Neural crest cell (in vitro differentiated cells): ENCODE measurements at places on chromosomes 16 and 17. TPM values are rescaled to one million over a fixed set of nuclear protein-coding genes. Genes with fewer than 3 reads are reported as not detected.

SYNGR3 gene
- 2.1 and 2.2 TPM in 2 replicates for total RNA-seq

SRCAP gene
- 94.5 and 100.0 TPM in 2 replicates for total RNA-seq

MED9 gene
- total RNA-seq, result 20.5 and 22.2 TPM in 2 replicates

COX6A2 gene
- not detected in 2 replicates for total RNA-seq

- peaks cover 9% of the 10 kb centered on the region for H3K36me3 ChIP-seq
- no peak overlapping the region for H3K27ac ChIP-seq
- H3K27me3 ChIP-seq, result no peaks in the 10 kb centered on the region
- no peak for DNase-seq
- no peaks in the 10 kb centered on the region for H3K4me1 ChIP-seq
- H3K4me3 ChIP-seq, result no peak overlapping the region
Measured at GRCh38 chr16:47627721-47628120, 166.6 kb downstream of the PHKB start.

DNA sequence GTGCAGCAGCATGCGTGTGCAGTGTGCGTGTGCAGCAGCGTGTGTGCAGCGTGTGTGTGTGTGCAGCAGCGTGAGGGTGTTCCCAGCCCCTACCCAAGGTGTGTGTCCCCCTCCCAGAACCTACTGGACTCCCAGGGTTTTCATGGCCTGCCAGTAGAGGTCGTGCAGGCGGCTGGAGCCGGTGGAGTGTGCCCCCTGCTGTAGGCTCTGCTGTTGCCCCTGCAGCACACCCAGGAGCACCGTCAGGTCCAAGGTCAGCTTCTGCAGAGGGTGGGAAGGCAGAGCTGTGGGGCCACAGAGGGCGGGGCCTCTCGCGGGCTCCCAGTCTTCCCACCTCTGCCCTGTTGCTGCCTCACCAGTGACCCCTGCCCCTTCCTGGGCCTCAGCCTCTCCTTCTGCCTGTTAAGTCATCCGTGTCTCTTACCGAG, 14.9 kb downstream of the MYBBP1A start:
- no peaks in the 10 kb centered on the region for H3K36me3 ChIP-seq
- H3K27me3 ChIP-seq, result no peaks in the 10 kb centered on the region
- no peak for DNase-seq
- H3K27ac ChIP-seq, result no peak overlapping the region

DNA sequence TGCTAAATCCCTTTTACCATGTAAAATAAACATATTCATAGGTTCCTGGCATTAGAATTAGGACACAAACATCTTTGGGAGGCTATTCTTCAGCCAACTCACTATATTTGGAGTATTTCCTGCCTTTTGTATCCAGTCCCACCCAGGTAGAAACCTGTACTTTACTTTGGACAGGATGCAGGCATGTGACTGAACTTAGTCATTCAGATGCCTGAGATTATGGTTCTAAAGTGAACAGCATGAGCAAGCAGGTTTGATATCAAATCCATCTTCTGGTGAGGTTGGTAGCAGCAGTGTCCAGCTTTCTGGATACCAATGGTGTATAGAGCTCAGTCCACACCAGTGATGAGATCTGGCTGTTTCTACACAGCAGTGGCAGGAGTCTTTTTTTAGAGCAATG, 20.2 kb downstream of the CA10 start:
- no peak overlapping the region for H3K27ac ChIP-seq
- no peak for DNase-seq
- peaks cover 11% of the 10 kb centered on the region for H3K4me1 ChIP-seq
- H3K27me3 ChIP-seq, result peaks cover 12% of the 10 kb centered on the region
- no peaks in the 10 kb centered on the region for H3K36me3 ChIP-seq

GRCh38 chr17:32445074-32445415, 735 bp downstream of the PSMD11 start:
- H3K27me3 ChIP-seq, result peaks cover 16% of the 10 kb centered on the region
- H3K27ac ChIP-seq, result peak overlapping the region; percentile 25
- H3K4me3 ChIP-seq, result peak overlapping the region; percentile 92
- peaks cover 2% of the 10 kb centered on the region for H3K36me3 ChIP-seq
- DNase-seq, result no peak

- peaks cover 16% of the 10 kb centered on the region for H3K36me3 ChIP-seq
- no peak for DNase-seq
- peak overlapping the region; percentile 97 for H3K27ac ChIP-seq
- peaks cover 27% of the 10 kb centered on the region for H3K4me1 ChIP-seq
Measured at GRCh38 chr17:81341516-81342268, 46.6 kb upstream of the SLC38A10 start.

DNA sequence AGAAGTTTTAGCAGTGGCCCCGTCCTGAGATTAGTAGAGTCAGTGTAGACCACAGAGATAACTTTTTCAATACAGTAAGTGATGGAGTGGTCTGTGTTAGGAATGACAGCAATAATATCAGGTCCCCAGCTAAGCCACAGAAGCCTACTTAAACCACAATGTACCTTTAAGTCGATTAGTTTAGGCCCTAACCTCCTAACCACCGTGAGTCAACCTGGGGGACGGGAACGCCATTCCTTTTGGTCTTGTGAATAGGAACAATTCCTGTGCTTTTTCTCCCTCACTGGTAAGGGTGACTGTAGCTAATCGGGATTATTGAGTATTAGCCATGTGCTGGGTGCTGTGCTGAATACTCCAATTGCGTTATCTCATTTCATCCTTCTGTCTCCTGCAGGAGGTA, 14.0 kb downstream of the YPEL2 start:
- peaks cover 3% of the 10 kb centered on the region for H3K27me3 ChIP-seq
- no peak overlapping the region for H3K4me3 ChIP-seq
- no peaks in the 10 kb centered on the region for H3K36me3 ChIP-seq
- no peak for DNase-seq
- no peak overlapping the region for H3K27ac ChIP-seq

- DNase-seq, result no peak
- peaks cover 9% of the 10 kb centered on the region for H3K36me3 ChIP-seq
- no peak overlapping the region for H3K4me3 ChIP-seq
- H3K27me3 ChIP-seq, result no peaks in the 10 kb centered on the region
Measured at GRCh38 chr17:9174312-9174711, 153.0 kb downstream of the NTN1 start.

DNA sequence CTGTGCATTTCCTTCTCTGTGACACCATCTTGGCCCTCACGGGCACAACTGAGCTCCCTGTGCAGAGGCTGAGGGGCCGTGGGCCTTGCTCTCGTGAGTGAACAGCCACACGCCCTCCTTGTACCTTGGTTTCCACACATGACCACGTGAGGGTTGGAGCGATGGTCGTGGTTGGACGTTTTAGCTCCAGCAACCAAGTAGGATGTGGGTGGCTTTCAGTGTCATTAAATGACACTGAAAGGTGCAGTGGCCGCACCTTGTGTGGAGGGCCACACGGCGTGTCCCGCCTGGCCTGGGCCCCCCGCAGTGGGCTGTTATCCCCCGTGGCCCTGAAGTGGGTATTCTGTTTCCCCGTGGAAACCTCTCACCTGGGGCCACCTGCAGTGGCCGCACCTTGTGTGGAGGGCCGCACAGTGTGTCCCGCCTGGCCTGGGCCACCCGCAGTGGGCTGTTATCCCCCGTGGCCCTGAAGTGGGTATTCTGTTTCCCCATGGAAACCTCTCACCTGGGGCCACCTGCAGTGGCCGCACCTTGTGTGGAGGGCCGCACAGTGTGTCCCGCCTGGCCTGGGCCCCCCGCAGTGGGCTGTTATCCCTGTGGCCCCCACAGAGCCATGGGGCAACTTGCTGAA, 28.2 kb downstream of the ACSF3 start:
- H3K27me3 ChIP-seq, result no peaks in the 10 kb centered on the region
- no peak overlapping the region for H3K27ac ChIP-seq
- DNase-seq, result no peak
- H3K36me3 ChIP-seq, result peaks cover 15% of the 10 kb centered on the region
- no peak overlapping the region for H3K4me3 ChIP-seq
- peaks cover 8% of the 10 kb centered on the region for H3K4me1 ChIP-seq

GRCh38 chr16:67781565-67781921, 24.8 kb downstream of the RANBP10 start:
- H3K4me1 ChIP-seq, result no peaks in the 10 kb centered on the region
- DNase-seq, result no peak
- no peaks in the 10 kb centered on the region for H3K27me3 ChIP-seq
- no peak overlapping the region for H3K27ac ChIP-seq
- no peak overlapping the region for H3K4me3 ChIP-seq

DNA sequence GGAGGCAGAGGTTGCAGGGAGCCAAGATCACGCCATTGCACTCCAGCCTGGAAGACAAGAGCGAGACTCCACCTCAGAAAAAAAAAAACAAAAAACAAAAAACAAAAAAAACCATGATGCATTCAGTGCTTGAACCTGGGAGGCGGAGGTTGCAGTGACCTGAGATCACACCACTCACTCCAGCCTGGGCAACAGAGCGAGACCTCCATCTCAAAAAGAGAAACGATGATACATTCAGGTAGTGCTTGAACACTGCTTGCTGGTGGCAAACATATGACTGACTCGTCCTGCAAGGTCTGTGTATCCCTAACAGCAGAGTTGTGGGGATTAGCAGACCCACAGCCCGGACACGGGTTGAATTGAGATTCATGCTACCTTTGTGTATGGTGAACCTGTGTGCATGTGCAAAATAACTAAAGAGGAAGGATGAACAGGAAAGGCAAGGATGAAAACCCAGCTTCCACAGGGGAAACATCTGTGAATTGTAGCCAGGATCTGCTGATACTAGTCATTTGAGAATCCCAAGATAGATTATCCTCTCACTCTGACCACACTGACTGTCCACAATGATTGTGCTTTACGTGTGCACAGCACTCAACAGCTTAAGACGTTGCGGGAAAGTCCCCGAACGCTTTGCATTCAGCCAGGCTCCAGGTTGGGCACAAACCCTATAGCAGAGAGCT, 52.4 kb upstream of the MRPS23 start:
- no peaks in the 10 kb centered on the region for H3K27me3 ChIP-seq
- peaks cover 3% of the 10 kb centered on the region for H3K36me3 ChIP-seq
- peaks cover 87% of the 10 kb centered on the region for H3K4me1 ChIP-seq
